SJCRH30 (cell line): ENCODE measurements at places on chromosomes 6 and 20. TPM values are rescaled to one million over a fixed set of nuclear protein-coding genes. Genes with fewer than 3 reads are reported as not detected.

Gene TPX2
- total RNA-seq = 237 and 240 TPM in 2 replicates

Gene TXLNB
- total RNA-seq = 0.73 and 1.0 TPM in 2 replicates

DNA sequence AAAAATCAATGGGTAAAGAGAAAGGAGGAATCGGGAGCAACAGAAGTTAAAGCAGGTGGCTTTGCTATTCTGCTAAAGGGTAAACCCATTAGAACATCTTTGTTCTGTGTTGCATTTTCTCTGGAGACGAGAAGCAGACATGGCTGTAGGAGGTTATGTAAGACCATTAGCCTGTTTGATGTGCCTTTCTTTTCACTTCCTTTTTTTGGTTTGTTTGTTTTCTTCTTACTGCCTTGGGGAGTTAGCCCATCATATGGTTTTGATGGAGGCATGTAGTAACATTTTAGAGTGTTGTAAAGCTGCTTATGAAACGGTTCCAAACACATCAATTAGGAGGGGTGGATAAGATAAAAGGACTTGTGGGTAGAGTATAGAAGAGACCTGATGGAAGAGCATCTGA lies 131.0 kb downstream of the DOK5 start:
- H3K4me1 ChIP-seq = no peaks in the 10 kb centered on the region
- H3K27me3 ChIP-seq = peaks cover 14% of the 10 kb centered on the region
- H3K4me3 ChIP-seq = no peak overlapping the region
- no peak for DNase-seq
- H3K27ac ChIP-seq = no peak overlapping the region

DNA sequence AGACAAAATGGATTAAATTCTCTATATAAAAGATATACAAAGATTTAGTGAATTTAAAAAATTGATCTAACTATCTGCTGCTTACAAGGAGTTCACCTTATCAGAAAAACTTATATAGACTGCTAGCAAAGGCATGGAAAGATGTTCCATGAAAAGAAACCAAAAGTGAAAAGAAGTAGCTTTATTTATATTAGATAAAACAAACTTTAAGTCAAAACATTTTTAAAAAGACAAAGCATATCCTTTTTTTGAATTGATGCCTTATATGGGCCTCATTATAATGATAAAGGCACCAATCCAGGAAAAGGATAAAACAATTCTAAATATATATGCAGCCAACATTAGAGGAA lies 334.2 kb downstream of the MEI4 start:
- H3K27ac ChIP-seq = no peak overlapping the region
- DNase-seq = no peak
- no peaks in the 10 kb centered on the region for H3K4me1 ChIP-seq
- no peak overlapping the region for H3K4me3 ChIP-seq
- no peaks in the 10 kb centered on the region for H3K36me3 ChIP-seq

Gene OR2J3
- not detected in 2 replicates for total RNA-seq

- H3K27me3 ChIP-seq = no peaks in the 10 kb centered on the region
- H3K27ac ChIP-seq = no peak overlapping the region
- H3K4me3 ChIP-seq = no peak overlapping the region
- H3K36me3 ChIP-seq = no peaks in the 10 kb centered on the region
These were observed 80.0 kb upstream of the PREP start for GRCh38 chr6:105482921-105483320.

DNA sequence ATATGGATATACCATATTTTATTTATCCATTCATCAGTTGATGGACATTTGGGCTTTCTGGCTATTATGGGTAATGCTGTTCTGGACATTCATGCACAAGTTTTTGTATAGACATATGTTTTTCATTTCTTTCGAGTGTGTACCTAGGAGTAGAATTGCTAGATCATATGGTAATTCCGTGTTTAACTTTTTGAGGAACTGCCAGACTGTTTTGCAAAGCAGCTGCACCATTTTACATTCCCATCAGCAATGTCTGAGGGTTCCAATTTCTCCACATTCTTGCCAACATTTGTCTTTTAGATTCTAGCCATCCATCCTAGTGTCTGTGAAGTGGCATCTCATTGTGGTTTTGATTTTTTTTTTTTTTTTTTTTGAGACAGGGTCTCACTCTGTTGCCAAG lies 20.8 kb downstream of the SRC start:
- H3K27me3 ChIP-seq = no peaks in the 10 kb centered on the region
- no peaks in the 10 kb centered on the region for H3K4me1 ChIP-seq
- H3K36me3 ChIP-seq = peaks cover 10% of the 10 kb centered on the region
- no peak overlapping the region for H3K4me3 ChIP-seq
- DNase-seq = no peak
- H3K27ac ChIP-seq = no peak overlapping the region

- peaks cover 18% of the 10 kb centered on the region for H3K4me1 ChIP-seq
- H3K36me3 ChIP-seq = peaks cover 34% of the 10 kb centered on the region
- DNase-seq = peak; percentile 54
These were observed 51.3 kb downstream of the PTPN1 start for GRCh38 chr20:50561379-50562078.

DNA sequence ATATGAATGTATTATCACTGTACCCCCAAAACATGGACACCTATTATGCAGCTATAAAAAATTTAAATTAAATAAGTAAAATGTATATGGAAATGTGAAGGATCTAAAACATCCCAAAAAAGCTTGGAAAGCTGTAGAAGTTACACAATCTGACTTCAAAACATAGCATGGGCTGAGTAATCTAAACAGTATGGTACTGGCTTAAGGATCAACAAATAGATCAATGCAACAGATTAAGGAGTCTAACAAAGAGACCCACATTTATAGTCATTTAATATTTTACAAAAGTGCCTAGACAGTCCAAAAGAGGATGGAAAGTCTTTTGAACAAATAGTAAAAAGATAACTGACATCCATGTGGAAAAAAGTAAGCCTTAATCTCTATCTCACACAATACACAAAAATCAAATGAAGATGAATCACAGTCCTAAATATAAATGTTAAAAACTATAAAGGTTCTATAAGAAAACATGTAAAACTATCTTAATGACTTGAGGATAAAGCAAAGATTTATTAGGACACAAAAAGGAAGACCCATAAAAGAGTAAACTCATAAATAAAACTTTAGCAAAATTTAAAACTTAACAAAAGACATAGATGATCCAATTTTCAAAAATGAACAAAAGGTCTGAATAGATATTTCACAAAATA lies 46.8 kb downstream of the RANBP9 start:
- no peak for DNase-seq
- no peaks in the 10 kb centered on the region for H3K36me3 ChIP-seq
- no peak overlapping the region for H3K4me3 ChIP-seq
- H3K27ac ChIP-seq = no peak overlapping the region

Gene CBLN4
- not detected in 2 replicates for total RNA-seq

DNA sequence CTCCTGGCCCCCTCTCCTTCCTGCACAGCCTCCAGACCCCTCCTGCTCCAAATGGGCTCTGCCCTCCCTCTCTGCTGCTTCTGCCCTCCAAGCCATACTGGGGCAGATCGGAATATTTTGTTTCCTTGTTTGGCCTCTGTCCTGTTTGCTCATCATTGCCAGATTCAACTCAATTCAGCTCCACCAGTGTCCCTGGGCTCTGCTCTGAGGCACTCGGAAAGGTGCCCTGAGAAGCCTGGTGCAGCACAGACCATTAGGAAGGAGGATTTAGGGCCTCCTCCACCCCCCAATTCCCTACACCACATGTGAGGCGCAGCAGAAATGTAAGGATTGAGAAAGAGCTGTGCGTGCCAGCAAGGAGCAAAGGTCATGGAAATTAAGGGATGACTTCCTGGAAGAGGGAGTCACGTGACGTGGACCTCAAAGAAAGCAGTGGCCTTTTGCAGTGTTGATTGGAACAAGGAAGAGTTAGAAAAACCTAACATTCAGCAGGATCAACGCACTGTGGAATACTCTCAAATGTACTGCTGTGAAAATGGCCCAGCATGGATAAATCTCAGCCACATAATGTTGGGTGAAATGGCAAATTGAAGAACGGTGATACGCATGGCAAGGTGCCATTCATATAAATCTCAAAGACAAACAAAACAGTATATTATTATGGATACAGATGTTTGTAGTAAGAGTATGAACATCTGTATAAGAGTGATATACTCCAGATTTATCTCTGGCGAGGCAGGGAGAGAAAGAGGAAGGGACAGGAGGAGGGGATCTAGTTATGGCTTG lies 229.5 kb upstream of the RNF24 start:
- H3K27me3 ChIP-seq = no peaks in the 10 kb centered on the region
- H3K27ac ChIP-seq = no peak overlapping the region
- H3K36me3 ChIP-seq = no peaks in the 10 kb centered on the region
- no peak for DNase-seq

- no peak overlapping the region for H3K27ac ChIP-seq
- no peaks in the 10 kb centered on the region for H3K36me3 ChIP-seq
- H3K4me3 ChIP-seq = no peak overlapping the region
- no peaks in the 10 kb centered on the region for H3K4me1 ChIP-seq
These were observed 137.6 kb upstream of the MANEA start for GRCh38 chr6:95439741-95440140.

GRCh38 chr6:71091167-71091566 lies 134.3 kb upstream of the B3GAT2 start:
- DNase-seq = no peak
- no peaks in the 10 kb centered on the region for H3K36me3 ChIP-seq
- no peaks in the 10 kb centered on the region for H3K27me3 ChIP-seq
- H3K4me3 ChIP-seq = no peak overlapping the region
- no peaks in the 10 kb centered on the region for H3K4me1 ChIP-seq

Gene B3GAT2
- 0.05 and 0.10 TPM in 2 replicates for total RNA-seq

DNA sequence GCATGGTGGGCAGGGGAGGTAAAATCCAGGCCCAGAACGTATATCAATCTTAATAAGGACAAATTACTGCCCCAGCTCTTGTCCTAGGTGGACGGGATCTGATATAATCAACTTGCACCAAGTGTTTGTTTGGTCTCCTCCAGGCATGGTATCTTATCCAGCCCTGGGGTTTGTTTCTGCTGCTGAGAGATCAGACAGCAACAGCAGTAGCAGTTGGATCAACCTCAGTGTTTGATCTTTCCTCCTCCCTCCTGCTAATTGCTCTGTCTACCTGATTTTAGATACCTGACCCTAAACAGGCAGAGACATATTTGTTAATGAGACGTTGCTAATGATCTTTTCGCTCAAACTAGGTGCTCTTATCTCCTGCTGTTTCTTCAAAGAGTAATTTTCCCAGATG lies 100.4 kb upstream of the BACH2 start:
- H3K4me1 ChIP-seq = peaks cover under 1% of the 10 kb centered on the region; the same call in 1 of the 2 replicates
- no peaks in the 10 kb centered on the region; the same call in 1 of the 2 replicates for H3K27me3 ChIP-seq
- no peak overlapping the region for H3K27ac ChIP-seq
- no peak overlapping the region for H3K4me3 ChIP-seq
- H3K36me3 ChIP-seq = no peaks in the 10 kb centered on the region
- DNase-seq = no peak

GRCh38 chr20:56409521-56409920 lies 2.5 kb upstream of the CASS4 start:
- H3K27me3 ChIP-seq = no peaks in the 10 kb centered on the region
- H3K4me1 ChIP-seq = no peaks in the 10 kb centered on the region
- no peak overlapping the region for H3K4me3 ChIP-seq
- peaks cover 60% of the 10 kb centered on the region for H3K36me3 ChIP-seq
- DNase-seq = no peak
- no peak overlapping the region for H3K27ac ChIP-seq

DNA sequence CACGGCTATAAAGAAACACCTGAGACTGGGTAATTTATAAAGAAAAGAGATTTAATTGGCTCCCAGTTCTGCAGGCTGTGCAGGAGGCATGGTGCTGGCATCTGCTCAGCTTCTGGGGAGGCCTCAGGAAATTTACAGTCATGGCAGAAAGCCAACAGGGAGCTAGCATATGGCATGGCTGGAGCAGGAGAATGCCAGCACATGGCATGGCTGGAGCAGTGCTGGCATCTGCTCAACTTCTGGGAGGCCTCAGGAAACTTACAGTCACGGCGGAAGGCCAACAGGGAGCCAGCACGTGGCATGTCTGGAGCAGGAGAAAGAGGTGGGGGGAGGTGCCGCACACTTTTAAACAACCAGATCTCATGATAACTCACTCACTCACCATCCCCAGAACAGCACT lies 32.5 kb upstream of the DACT2 start:
- H3K4me3 ChIP-seq = no peak overlapping the region
- no peak for DNase-seq
- H3K4me1 ChIP-seq = no peaks in the 10 kb centered on the region
- H3K36me3 ChIP-seq = no peaks in the 10 kb centered on the region
- H3K27ac ChIP-seq = no peak overlapping the region

GRCh38 chr6:116022841-116023445 lies 37.7 kb downstream of the FRK start:
- no peak overlapping the region for H3K27ac ChIP-seq
- H3K4me3 ChIP-seq = no peak overlapping the region

GRCh38 chr6:67896476-67896875 lies 738.6 kb upstream of the ADGRB3 start:
- no peak for DNase-seq
- H3K36me3 ChIP-seq = no peaks in the 10 kb centered on the region
- H3K27ac ChIP-seq = no peak overlapping the region
- H3K4me3 ChIP-seq = no peak overlapping the region

Gene NDRG3
- 46.6 and 46.7 TPM in 2 replicates for total RNA-seq

DNA sequence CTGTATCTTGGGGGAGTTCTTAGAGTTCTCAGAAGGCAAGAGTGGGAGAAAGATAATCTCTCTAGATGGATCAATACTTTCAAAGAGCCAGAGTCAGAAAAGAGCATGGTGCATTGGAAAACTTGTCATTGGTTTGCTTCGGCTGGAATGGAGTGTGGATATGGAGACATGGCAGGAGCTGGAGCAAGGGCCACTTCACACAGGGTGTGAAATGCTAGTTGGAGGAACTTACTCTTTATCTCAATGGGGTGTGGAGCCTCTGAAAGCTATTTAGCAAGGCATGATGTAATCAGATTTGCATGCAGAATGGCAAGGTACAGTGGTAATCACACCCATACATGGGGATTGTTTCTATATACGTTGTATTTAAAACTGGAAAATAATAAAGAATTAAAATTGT lies 31.5 kb upstream of the PAQR8 start:
- no peaks in the 10 kb centered on the region for H3K27me3 ChIP-seq
- H3K4me3 ChIP-seq = no peak overlapping the region
- no peaks in the 10 kb centered on the region for H3K36me3 ChIP-seq
- H3K4me1 ChIP-seq = peaks cover 20% of the 10 kb centered on the region; the same call in 1 of the 2 replicates
- no peak overlapping the region for H3K27ac ChIP-seq
